EL (cell line): ENCODE measurements at places on chromosomes 12 and 14.

DNA sequence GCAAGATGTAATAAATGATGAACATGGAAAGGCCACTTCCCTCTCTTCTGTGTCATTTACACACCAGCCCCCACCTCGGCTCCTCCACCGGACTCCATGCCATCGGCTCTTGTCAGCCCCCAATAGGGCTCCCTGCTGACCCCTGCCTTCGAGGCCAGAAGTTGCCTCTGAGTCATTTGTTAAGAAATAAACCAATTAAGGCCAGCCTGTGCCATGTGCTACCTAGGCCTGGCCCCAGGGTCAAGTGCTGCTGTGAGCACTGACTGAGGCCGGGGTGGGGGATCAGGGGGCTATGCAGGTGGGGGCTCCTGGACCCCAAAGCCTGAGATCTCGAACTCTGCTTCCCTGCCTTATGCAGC is 53.2 kb downstream of the TESC start:
- peak; percentile 6 for DNase-seq

DNA sequence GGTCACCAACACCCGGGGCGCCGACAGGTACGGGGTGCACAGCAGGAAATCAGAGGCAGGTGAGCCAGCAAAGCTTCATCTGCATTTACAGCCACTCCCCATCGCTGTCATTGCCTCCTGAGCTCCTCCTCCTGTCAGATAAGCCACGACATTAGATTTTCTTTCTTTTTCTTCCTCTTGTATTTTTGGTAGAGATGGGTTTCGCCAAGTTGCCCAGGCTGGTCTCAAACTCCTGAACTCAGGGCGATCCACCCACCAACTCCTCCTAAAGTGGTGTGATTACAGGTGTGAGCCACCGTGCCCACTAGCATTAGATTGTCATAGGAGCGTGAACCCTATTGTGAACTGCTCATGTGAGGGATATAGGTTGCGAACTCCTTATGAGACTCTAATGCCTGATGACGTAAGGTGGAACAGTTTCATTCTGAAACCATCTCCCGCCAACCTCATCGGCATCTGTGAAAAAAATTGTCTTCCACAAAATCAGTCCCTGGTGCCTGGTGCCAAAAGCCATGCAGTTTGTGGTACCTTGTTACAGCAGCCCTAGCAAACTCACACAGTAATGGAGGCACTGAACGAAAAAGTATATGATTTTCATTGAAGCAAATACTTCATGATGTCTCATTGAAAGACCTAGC is 1.5 kb downstream of the STYK1 start:
- DNase-seq: no peak

- DNase-seq: no peak
Measured at GRCh38 chr12:3379079-3379478, 111.9 kb upstream of the PRMT8 start.

- no peak for DNase-seq
Measured at GRCh38 chr12:130917607-130918006, 36.1 kb upstream of the ADGRD1 start.

DNA sequence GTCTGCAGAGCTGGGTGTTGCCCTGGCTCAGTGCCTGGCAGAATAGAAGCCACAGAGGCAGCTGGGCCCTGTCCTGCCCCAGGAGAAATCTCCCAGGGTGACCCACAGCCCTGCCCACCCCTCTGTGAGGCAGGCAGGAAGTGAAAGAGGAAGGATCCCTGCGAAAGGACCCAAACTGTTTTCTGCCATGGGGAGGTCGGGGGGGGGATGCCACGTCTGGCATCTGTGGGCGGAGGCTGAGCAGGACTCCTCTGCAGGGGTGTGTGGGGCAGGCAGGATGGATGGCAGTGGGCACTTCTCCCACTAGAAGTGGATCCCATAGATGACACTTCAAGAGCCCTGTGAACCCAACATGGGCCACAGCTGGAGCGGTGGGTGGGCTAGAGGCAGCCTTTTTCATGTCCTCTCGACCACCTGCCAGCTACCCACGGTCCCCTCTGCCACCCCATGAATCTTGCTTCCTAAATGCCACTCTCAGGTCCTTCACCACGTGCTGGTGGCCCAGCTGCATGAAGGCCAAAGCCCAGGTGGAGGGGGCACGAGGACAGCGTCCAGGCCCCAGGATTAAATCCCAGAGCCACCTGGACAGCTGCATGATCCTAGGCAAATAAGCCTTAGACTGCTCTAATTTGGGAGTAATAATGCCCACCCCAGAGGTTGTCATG is 3.6 kb downstream of the PAPLN start:
- no peak for DNase-seq

GRCh38 chr12:115758877-115759620 is 518.4 kb downstream of the MED13L start:
- DNase-seq: peak; percentile 58

DNA sequence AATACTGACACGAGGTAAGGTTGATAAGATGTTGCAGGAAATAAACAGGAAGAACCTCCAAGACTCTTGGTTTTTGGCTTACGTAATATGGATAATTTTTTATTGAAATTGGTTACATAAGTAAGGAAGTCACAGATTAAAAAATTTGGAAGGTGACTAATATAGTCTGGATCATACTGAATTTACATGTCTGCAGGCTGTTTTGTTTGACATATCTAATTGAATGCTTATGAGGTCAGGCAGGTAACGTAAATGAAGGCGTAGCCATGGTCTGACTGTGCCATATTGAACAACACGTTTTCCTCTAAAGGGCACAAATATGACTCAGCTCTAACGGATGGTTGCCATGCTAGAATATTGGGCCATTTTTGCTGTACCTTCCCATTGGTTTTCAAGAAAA is 648.1 kb upstream of the NOVA1 start:
- DNase-seq: no peak

DNA sequence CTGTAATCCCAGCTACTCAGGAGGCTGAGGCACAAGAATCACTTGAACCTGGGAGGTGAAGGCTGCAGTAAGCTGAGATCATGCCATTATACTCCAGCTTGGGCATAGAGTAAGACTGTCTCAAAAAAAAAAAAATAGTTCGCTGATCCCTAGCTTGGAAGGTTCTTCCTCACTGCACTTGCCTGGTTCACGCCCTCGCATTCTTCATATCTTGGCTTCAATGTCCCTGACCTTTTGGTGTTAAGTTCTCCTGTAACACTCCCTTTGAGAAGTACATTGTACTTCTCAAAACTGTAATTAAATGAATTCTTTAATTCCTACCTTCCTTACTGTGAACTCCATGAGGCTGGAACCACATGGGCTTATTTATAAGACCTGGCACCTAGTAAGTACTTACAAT is 16.5 kb upstream of the TPCN1 start:
- no peak for DNase-seq

GRCh38 chr12:56110571-56110970 is 5.9 kb upstream of the RPL41 start:
- no peak for DNase-seq

DNA sequence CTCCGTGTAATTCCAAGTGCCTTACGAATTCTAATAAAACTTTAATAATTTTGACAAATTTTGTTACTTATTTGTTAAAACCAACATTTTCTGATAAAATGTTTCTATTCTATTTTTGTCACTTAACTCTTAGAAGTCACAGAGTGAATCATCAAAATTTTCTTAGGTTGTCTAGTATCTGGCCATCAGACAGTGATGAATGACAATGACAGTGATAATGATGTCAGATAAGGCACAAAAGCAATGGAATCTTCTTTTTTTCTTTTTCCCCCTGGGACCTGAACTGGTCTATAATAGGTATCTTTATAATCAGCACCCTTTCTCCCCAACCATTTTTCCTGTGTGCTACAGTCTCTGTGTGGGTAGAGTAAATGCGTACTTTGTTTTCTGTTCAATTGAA is 407.3 kb downstream of the SOX5 start:
- no peak for DNase-seq

GRCh38 chr14:60945984-60946383 is 34.9 kb downstream of the TRMT5 start:
- DNase-seq: no peak

- no peak for DNase-seq
Measured at GRCh38 chr12:84811291-84811690, 101.3 kb downstream of the SLC6A15 start.

DNA sequence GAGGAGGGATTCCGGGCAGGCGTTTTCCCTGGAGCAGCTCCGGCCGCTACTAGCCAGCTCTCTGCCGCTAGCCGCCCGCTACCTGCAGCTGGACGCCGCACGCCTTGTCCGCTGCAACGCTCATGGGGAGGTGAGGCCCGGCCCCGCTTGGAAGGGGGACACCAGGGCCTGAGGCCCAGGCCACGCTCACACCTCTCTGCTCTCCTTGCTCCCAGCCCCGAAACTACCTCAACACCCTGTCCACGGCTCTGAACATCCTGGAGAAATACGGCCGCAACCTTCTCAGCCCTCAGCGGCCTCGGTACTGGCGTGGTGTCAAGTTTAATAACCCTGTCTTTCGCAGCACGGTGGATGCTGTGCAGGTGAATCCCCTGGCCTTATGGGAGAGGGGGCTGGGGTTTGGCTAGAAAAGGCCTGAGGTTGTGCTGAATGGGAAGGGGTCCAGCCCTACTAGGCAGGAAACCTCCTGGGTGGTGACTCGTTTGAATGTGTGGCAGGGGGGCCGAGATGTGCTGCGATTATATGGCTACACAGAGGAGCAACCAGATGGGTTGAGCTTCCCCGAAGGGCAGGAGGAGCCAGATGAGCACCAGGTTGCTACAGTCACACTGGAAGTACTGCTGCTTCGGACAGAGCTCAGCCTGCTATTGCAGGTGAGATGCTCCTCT is 597 bp downstream of the RNF31 start:
- no peak for DNase-seq

DNA sequence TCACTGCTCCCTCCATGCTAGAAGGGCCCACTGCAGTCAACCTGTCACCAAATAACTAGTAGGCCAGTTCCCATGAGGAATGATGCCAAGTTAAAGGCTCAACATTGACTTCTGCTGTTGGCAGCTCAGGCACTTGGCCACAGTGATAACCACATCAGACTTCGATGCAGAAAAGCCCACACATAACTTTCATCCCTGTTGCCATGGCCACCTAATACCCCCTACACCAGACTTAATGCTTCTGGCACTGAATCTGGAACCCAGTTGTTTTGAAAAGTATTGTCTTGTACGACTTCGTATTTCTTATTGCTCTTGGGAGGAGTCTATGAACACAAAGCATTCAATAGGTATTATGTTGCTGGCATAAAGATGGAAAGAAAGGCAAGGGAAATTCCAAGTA is 44.3 kb upstream of the HELB start:
- DNase-seq: no peak

GRCh38 chr12:123398177-123398549 is 14.2 kb downstream of the KMT5A start:
- DNase-seq: no peak

DNA sequence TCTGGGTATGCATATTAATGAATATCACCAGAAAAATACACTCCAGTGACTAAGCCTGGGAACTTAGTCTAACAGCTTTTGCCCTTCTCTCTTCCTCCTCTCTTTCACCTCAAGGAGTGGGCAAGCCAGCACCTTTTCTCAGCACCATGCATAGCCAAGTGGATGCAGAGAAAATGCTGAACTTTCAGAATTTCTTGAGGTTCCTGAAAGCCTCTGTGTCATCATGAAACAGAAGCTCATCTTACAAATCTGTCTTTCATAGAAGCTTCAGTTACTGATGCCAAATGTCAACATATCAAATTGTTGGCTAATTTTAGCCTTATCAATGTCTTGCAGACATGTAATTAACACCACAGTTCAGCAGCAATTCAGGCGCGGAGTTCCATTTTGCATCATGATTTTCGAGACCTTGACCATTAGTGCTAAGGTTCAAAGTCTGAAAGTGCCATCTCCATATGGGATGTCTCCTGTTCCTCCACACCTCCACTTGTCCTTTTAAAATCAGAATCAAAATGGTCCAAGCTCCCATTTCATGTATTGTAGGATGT is 51.1 kb upstream of the RPH3A start:
- no peak for DNase-seq

DNA sequence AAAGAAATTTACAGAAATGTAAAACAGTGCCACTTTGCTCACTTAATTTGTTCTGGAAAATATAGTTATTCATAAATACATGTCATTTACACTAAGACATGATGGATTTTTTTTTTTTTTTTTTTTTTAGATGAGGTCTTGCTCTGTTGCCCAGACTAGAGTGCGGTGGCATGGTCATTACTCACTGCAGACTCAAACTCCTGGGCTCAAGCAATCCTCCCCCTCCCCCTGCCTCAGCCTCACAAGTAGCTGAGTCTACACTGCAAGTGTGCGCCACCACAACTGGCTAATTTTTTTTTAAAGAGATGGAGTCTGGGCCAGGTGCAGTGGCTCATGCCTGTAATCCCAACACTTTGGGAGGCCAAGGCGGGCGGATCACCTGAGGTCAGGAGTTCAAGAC is 101.2 kb downstream of the PPP2R5C start:
- no peak for DNase-seq

- no peak for DNase-seq
Measured at GRCh38 chr12:19065871-19066270, 63.7 kb upstream of the PLEKHA5 start.

DNA sequence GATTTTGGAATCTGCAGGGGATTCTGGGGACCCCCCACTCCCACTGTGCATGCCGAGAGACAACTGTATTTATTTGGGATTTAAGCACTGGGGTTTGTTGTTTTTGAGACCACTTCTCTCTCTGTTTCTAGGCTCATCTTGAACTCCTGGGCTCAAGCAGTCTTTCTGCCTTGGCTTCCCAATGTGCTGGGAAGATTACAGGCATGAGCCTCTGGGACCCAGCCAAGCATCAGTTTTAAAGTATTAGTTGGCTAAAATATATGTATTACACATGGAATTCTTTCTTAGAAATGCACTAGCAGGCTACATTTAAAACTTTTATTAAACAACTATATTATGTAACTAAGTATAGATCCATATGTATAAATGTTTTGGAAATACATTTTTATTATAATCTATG is 78.3 kb downstream of the AEBP2 start:
- no peak for DNase-seq

DNA sequence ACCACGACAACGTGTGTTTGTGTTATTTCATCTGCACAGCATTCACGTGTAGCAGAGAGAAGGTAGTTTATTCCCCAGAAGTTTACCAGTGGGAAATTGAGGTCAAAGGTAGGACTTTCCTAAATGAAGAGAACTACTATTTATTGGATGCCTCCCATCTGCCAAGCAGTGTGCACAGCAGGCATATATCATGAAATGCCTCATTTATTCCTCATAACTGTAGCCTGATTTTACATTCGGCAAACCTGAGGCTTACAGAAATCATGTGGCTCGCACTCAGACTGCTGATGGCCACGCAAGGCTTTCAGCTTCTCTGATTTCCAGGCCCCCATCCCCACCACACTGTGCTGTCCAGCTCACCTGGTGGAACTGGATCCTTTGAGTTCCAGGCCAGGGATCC is 33.5 kb downstream of the NTF3 start:
- no peak for DNase-seq

- no peak for DNase-seq
Measured at GRCh38 chr12:45050751-45051571, at the start of gene DBX2. Gene DBX2 (minus strand): TSS chr12:45051099. CDS start chr12:45050927, 172 bp downstream.

GRCh38 chr14:65502676-65503124 is 90.2 kb downstream of the FUT8 start:
- peak; percentile 76 for DNase-seq

GRCh38 chr12:23576372-23576771 is 373.1 kb downstream of the SOX5 start:
- no peak for DNase-seq
